Fibroblast of skin of abdomen (primary cell): ENCODE measurements at places on chromosomes 2 and 18.
A peak's percentile ranks its signal among the peaks of the same experiment; 100 is the strongest.

DNA sequence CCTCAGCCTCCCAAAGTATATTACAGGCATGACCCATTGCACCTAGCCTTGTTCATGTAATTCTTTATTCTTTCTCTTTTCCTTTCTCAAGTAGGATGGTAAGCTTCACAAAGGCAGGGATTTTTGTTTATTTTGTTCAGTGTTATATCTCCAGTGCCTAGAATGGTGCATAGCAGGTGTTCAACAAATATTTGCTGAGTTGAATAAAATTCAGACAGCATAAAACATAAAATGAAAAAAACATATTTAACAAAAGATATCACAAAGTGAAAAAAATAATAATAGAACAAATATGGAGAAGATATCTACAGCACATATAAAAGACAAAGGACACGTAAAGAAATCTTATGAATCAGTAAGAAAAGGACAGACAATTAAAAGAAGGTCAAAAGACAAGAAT lies 8.8 kb downstream of the PREPL start:
- no peak for DNase-seq

GRCh38 chr2:182667315-182667695 lies 48.8 kb upstream of the DNAJC10 start:
- DNase-seq = no peak

- no peak for DNase-seq
These were observed 297.6 kb upstream of the STON1 start for GRCh38 chr2:48232351-48232750.

DNA sequence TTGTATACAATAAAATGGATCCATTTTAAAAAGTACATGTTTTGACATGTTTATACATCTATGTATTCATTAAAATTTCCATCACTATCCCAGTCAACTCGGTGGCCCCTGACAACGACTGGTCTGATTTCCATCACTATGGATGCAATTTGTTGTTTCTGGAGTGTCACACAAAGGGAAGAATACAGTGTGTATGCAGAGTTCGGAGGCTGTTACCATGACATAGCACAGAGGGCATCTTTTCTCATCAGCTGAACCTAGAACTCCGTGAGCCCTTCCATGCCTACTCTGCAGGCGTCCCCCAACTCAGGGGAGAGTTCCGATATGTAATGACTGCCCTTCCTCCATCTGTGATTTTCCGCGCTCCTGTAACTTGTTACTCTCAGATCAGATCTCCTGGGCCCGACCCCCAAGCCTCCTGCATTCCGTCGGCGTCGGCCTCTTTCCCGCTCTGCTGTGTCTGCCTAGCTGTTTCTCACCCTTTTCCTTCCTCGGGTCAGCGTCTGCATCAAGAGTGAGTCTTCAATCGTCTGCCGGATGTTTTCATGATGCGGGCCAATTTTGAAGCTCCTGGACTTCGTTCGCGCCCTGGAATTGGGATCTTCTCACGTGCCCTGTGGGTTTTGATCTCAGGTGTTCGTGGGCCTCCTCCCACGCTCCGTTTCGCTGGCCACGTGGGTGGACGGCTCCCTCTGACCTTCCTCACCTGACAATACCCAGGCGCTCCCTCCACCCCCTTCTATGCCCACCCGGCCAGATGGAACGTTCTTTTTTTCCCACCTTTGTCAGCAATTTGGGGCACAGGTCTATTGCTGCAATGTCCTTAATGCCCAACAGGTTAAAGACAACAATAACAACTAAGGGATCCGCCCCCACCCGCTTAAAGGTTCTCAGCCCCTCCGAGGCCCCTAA lies 161.0 kb downstream of the TWIST2 start:
- DNase-seq = no peak

DNA sequence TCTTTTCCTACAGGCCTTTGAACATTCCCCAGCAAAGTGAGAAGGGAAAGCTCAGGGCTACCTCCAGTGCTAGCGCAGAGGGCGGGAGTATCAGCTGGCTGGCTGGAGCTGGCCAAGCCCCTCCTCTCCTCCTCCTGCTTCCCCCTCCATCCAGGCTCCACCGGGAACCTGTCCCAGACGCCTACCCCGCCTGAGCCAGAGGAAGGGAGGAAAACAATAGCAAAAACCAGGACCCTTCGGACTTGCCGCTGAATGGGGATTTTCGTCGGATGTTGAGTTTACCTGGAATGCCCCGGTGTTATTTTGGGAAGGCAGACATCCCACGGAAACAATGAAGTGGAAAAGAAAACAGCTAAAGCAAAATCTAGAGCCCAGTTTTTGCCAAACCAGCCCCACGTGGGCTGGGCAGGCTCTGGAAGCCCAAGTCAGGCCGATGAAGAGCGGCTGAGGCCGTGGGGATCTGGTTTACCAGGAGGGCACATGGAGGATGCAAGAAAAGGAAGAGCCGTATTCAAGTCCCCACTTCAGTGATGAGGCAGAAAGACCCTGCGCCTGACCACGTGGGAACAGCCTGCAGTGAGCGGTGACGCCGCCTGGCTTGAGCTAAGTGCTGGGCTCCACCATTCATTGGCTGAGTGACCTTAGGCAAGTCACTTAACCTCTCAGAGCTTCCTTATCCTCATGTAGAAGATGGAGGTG lies 100.4 kb upstream of the LCLAT1 start:
- DNase-seq = no peak

DNA sequence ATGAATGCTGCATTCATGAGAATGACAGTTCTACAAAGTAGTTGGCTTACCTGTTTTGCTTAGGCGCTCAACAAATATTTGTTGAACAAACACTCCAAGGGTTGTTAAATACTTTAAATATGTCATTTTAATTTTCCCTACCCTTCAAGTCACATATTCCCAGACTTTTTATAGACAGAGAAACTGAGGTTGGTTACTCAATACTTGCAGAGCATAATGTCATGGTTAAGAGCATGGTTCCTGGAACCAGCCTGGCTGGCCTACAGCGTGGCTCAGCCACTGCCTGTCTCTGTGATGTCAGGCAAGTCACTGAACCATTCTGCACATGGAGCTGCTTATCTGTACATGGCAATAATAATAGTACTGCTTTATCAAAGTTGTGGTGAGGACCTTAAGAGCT lies 120.0 kb upstream of the STK17B start:
- no peak for DNase-seq

GRCh38 chr2:38690499-38691420 lies 24.8 kb downstream of the GALM start:
- DNase-seq = peak; percentile 91

DNA sequence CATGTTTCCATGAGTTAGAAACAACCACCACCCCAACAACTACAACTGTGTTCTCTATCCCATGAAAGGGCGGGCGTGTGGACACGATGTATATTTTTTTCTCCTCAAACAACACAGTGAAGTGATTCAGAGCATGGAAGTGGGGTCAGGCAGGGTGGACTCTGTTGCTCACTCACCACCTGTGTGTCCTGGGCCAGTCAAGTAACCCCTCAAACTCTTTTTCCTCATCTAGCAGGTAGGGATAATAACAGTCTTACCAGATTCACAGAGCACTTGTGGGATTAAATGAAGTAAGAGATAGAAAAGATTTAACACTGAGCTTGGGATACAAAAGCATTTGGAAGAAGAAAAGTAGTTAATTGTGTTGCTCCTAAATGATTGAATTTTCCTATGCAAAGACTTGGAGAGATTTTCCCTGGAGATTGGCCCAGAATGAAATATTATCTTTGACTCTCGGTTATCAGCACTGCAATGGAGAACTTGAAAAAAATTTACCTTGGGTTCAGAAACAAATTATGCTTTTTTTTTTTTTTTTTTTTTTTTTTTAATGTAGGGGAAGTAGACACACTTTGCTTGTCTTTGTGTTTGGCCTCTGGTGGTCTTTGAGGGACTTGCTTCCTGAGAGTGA lies 161.9 kb upstream of the EPAS1 start:
- no peak for DNase-seq

GRCh38 chr2:1767939-1768691 lies 23.8 kb upstream of the PXDN start:
- DNase-seq = no peak

DNA sequence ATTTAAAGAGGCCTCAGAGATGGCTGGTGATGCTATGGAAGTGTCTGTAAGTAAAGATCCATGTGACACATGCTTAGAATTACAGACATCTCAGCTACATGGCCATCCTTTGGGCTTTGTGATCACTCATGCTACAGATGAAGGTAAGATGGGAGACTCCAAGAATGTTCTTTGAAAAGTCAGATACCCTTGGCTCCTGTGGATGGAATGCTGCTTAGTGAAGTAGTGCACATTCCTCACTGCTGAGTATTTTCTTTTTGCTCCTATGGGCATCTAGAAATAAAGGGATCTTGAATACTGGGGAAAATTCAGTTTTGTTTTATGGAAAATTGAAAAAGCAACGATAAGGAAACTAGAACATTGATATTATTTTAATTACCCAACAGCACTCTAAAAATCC lies 55.2 kb upstream of the REV1 start:
- DNase-seq = peak; percentile 53

DNA sequence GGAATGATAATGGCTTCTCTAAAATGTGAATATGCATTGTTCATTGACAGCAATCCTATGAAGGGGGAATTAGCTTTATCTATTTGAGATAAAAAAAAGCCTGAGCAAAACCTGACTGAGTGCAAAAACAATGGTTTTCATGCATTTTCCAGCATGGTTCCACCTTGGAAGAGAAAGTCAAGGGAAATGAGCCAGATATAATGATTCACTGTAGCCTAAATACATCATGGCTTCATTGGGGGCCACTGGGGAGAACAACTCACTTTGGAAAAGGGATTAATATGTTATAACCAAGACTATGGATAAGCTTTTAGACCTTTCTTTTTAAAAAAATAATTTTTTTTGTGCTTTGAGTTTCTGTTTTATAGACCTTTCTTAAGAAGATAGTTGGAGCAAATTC lies 679.7 kb downstream of the NYAP2 start:
- peak; percentile 69 for DNase-seq

DNA sequence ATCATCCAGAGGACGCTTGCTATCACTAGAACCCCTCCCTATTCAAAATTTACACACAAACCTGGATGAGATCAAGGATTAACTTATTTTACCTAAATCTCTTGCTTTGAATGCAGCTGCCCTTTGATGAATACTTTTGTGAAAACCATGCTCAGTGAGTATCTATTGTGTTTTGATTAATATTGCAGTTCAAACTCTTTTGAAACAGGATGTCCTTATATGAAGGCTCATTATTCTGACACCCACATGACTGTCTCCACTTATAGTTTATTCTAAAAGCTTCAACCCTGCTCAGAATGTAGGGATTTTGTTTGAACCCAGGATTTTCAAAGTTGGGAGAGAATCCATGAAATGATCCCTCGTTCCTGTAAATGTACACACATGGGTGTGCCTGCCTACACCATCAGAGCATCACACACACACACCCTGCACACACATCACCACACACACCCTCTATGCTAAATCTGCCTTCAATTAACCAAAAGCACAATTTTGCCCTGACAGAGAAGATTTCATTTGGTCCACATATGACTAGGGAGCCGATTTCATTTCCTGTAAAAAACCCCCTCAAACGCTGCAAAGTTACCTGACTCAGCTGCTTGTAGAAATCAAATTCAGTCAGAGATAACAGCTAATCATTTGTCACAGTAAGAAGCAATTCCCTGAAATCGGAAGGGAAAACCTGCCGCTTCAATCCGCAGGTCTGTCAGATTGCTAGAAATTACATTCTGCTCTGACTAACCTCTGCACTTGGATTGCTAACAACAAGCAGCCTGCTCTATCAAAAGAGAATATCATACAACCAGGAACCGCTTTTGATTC lies 65.2 kb downstream of the ZEB2 start:
- DNase-seq = no peak

- DNase-seq = no peak
These were observed 490.4 kb upstream of the FANCL start for GRCh38 chr2:58731488-58731869.

DNA sequence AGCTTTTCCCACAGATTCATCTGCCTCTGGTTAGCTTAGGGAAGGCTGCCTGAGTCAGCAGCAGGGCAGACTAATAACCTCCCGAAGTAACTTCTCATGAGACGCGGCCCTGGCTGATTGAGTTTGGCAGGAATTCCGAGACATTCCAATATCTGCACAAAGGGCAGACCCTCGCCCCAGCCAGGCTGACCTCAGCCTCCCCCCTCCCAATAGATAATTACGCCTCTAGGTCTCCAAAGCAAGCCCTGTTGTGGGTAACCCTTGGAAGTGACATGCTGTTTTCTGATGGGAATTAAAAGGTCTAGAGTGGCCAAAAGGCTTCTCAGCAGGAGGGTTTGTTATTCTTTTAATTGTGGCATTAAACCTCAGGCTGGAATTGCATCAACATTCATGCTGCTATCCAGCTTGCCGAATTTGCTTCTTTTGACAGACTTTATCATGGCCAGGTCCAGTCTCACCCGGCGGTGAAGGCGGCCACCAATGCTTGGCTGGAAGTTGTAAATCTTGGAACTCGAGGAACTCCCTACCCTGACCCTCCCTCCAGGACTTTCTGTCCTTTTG lies 98.0 kb upstream of the SLC14A2 start:
- DNase-seq = peak; percentile 79

DNA sequence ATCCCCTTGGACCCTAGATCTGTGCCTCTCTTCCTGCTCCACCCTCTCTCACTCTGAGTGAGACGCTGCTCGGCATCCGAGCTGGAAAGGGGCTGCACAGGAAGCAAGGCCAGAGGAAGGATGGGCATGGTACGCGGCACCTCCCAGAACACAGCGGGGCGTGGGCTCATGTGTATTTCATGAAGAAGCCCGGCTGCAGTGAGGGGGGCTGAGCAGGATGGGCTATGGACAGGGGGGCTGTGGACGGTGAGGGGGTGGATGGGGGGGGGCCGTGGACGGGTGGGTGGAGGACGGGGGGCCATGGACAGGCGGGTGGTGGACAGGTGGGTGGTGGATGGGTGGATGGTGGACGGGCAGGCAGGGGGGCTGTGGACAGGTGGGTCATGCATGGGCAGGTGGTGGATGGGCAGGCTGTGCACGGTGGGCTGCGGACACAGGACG lies 28.5 kb downstream of the SLC66A2 start:
- no peak for DNase-seq

DNA sequence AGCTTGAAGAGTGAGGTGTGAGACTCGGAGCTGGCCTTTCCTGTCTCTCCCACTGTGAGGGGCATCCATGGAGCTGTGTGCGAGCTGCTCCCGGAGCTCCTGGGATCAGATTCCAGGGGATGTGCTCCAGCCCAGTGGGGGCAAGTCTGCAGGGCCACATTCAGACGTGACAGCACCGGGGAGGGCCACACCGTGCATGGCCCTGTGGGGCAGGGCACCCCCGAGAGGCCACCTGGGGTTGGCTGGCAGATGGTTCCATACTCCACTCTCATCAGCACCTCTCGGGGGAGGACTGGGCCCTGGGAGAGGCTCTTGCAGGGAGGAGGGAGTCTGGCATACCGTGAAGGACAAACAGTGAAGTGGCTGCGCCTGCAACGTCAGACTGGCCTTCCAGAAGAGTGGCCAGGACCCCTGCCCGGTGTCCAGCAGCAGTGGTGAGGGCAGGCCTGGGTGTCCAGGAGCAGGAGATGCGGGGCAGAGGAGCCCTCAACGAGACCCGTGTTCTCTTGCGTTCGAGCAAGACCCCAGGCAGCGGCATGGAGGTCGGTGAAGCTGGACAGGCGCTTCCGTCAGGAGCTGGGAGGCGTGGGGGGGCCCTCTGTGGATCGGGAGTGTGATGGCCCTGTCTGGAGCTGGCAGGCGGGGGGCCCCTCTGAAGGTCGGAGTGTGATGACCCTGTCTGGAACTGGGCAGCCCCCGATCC lies 84.3 kb downstream of the ASB1 start:
- DNase-seq = no peak
